Stimulated activated CD8-positive, alpha-beta memory T cell treated with anti-CD3 and anti-CD28 coated beads, Interleukin-15, amount 100 ng/mL, for 4 hours (primary cell): ENCODE measurements at places on chromosomes 3 and 15.

- DNase-seq: peak; percentile 56
Measured at GRCh38 chr3:51982838-51983577, at the start of gene ACY1. Gene ACY1, plus strand, starts transcription at chr3:51983535. Its CDS starts 530 bp downstream, at chr3:51984065.

- no peak for DNase-seq
Measured at GRCh38 chr15:32657198-32657883, 15.8 kb downstream of the SCG5 start.

- DNase-seq: no peak
Measured at GRCh38 chr3:58349792-58350626, 17.3 kb downstream of the PXK start.

- no peak for DNase-seq
Measured at GRCh38 chr3:3744826-3745225, 54.4 kb upstream of the LRRN1 start.

DNA sequence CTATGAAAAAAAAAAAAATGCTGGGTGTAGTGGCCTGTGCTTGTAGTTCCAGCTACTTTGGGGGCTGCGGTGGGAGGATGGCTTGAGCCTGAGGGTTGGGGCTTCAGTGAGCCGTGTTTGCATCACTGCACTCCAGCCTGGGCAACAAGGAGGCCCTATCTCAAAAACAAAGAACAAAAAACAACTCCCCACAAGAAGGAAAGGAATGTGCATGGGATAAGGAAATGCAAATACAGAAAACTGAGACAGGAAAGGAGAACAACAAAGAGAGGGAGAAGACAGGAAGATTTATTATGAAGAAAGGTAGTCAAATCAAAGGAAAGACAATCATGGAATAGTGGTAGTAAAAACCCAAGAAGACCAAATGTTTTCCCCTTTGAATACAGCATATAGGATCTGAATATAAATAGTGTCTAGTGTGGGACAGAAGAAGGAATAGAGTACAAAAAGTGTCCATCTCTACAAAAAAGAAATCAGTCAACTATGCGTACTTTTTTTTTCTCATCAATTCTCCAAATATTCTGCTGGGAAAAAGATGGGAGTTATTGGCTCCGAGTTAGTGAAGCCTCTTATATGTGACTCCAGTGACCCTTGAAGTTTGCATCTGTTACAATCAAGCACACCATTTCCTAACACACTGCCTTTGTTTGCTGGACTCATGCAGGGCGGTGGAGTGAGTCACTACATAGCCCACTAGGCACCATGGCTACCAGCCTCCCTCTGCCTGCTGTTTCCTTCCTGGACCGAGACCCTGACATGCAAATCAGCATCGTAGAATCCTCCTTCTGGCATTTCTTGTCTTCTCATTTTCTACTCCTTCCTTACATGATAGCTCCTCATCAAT, 101.2 kb upstream of the PTX3 start:
- no peak for DNase-seq

DNA sequence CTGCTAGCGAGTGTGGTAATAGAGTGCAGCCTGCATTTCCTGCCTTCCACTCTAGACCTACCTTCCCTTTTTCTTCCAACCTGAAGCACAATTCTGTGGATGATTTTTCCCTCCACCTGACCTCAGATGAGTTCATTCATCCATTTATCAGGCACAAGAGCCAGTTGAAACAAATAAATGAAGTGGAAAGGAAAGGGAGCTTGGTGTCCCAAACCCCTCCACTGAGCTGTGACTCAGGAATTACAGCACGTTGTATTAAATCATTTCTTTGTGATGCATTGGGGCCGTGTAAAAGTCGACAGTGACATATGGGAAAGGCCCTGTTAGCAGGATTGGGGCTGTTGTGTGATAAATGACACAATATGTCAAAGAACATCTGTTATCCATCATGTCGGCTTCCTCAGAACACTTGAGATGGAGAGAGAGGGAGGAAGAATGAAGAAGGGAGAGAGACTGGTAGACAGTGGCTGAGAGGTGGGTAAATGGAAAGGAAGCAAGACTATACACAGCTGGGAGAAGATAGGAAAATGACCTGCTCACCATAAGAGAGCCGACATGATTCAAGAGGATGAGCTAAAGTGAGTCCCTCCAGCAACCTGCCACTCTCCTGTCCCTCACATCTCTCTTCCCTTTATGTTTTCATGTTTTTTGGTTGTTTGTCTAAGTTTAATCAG, 366.0 kb downstream of the AGBL1 start:
- no peak for DNase-seq

GRCh38 chr3:184186902-184187207, 856 bp downstream of the ABCF3 start:
- no peak for DNase-seq

DNA sequence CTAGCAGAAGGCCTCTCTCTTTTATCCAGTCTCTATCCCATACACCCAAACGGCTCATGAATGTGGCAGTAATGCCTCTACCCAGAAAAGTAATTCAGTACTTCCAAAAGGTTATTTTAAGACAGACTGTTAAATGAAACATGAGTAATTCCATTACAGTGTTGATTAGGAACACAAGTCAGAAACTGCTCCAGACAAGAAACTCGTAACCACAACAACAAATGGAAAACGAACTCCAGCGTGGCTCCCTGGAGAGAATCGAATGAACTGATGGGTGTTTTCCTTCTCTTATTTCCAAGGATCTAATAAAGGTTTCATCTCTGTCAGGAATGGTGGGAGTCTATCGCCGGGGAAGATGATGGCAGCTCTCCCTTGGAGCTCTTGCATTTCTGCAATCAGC, 228.4 kb downstream of the MAGI1 start:
- no peak for DNase-seq

DNA sequence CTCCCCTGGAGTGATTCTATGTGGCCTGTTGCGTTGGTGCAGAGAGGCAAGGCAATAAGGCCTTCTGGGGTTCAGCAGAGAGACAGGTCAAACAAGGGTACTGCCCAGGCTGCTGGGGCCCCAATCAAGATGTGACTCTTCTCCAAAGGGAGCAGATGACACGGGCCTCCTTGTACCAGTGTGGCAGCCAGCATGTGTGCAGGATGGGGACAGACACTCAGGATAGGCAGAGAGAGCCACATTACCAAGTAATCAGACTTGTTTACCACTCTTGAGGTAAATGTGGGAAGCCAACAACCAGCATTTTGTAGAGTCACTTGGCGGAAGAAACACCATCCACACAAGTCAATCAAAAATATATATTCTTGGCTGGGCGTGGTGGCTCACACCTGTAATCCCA, 95.3 kb upstream of the DLG1 start:
- DNase-seq: no peak

- DNase-seq: no peak
Measured at GRCh38 chr3:64351713-64352638, 126.7 kb upstream of the PRICKLE2 start.

DNA sequence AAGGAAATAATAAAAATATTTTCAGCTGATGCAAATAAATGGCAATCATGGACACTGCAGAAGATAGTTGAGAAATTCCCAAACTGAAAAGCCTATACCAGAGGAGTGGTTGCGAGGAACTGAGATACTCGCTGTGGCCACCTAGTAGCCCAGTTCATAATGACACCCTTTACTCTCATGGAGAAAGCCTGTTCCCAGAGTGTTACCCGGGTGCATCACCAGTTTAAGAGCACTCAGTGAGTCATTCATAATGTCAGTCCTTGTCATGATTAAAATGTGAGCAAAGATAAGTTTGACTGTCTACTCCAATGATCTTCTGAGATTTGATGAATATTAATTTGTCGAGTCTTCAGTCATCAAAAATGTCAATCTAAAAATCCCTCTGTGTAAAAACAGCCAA, 138.4 kb upstream of the LRRC3B start:
- no peak for DNase-seq

DNA sequence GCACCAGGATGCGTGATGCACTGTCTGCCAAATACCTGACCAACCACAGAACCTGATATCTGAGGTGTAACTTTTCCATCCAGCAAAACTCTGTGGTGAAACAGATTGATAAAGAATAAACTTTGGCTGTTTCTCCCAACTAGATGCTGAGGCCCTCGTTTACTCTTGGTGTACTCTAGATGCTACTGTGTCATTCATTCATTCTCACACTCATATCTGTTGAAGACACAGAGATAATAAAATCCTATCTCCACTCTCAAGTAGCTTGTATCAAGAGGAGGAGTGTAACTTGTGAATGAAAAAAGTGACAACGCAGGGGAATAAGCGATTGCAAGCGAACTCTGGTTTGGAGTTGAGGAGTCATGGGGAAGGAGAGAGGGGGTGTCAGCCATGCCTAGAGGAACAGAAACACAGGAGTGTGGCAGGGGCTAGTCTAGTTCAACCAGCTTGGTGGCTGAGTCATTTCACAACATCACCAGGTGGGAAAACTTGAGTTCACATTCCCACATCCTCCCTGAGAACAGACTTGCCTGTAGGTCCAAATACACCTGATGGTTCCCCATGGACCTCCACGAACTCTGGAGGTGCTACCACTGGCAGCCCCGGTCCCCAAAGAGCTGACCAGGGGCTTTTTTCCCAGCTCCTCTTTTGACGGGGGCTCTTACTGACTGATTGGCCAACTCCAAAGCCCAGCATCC, 73.3 kb upstream of the SNRK start:
- DNase-seq: no peak

DNA sequence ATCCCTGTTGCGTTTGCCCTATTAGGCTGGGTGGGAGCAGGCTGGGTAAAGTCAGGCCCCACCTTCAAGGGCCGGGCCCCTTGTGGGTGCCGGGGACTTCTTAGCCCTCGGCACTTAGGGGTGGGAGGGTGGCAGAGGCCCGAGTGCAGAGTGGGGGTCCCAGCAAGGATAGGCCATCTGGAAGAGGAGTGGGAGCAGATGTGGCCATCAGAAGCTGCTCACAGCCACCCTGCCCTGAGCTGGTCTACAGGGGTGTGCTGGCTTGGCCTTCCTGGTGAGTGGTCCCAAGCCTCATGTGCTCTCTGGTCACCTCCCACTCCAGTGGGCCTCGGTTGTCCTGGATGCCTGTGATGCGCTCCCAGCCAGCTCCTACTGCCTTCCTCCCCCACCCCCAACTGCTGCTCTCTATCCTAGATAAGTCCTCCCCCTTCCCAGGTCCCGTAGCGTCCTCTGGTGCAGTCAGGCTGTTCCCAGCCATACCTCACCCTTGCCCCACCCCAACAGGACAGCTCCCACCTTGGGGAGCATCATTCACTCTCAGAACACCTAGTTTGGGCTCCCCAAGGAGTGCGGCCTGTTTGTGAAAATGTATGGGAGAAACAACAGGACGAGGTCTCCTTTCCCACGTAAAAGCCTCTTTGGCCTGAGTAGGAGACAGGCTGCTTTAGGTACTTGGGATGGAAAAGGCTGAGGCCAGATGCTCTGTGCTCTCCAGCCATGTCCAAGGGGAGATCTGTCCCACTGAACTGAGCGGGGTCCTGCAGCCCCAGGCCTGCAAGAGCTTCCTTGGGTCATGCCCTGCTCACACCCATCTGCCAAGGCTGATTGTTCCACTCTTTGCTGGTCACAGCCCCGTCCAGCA, 24.9 kb upstream of the PLXNA1 start:
- DNase-seq: no peak

DNA sequence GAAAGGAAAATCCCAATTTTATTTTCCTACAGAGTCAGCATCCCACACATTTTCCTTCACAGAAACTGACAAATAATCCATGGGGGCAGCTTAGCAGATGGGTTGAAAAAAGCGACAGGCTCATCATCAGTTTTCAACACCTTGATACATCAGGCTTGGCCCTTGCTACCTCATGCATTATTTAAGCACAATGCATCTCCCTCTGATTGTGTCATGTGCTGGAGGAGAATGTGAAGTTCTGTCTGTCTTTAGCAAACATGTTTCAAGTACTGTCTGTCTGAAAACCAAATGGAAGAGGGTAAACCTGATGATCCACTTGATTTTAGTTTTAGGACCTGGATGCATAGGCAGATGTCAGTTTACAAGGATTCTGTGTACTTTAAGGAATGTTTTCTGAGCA, 128.6 kb upstream of the ADAMTS9 start:
- no peak for DNase-seq

GRCh38 chr3:5168110-5168509, 19.4 kb upstream of the EDEM1 start:
- DNase-seq: no peak

DNA sequence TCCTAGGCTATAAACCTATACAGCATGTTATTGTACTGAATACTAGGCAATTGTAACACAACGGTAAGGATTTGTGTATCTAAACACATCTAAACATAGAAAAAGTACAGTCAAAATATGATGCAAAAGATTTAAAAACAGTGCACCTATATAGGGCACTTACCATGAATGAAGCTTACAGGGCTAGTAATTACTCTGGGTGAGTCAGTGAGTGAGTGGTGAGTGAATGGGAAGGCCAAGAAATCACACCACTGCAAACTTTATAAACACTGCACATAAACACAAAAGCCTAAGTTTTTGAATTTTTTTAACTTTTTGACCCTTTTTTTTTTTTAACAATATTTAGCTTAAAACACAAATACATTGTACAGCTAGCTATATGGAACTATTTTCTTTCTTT, 204.7 kb upstream of the CTNNB1 start:
- DNase-seq: no peak

GRCh38 chr3:73352841-73353645, 271.7 kb downstream of the PDZRN3 start:
- no peak for DNase-seq

DNA sequence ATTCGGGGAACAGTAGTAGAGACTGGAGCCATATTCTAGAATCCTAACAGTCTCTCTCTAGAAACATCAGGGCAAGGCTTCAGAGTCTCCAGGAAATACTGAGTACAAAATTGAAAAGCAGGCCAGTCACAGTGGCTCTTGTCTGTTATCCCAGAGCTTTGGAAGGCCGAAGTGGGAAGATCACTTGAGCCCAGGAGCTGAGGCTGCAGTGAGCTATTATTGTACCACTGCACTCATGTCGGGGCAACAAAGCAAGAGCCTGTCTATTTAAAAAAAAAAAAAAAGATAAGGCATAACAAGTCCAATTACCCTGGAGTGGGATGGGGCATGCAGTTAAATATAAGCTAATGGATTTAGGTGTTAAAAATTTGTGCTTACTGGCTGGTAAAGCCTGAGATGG, 79.0 kb downstream of the SEMA6D start:
- DNase-seq: no peak

DNA sequence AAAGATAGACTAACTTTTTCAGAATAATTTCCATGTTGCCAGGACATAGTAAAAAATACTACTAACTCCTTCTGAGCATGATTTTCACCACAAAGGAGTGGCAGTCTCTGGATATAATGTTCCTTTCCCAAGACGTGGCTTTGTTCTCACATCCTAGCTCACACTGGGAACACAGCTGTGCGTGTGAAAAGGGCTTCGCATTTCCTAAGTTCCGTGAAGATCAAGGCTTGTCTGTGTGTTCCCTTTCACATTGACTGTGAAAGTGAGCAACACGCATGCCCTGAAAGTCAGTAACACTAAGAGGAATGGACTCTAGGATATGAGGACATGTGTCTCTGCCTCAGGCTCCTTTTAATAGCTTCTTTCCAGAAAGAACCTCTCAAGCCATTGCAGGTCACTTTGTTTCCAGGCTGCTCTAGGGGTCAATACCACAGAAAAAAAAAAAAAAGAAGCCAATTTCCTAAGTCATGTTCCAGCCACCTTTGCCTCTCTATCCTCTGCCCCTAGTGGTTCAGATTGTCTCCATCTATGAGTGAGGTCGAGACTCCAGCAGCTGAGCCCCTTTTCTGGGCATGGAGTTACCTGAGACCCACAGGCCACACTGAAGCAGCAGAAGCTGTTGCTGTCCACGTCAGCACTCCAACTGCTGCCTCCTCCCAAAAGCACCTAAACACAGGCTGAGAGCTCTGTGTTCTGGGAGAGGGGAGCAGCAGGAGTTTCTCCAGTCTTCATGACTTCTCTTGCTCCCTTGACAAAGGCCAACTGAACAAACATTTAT, 355.9 kb downstream of the RSL24D1 start:
- DNase-seq: no peak
